Stimulated activated CD8-positive, alpha-beta memory T cell treated with anti-CD3 and anti-CD28 coated beads, Interleukin-4, amount 100 ng/mL, for 1 hour (primary cell): ENCODE measurements at places on chromosomes 16 and 17.

GRCh38 chr17:34727601-34728000 is 148.2 kb downstream of the TMEM132E start:
- no peak for DNase-seq

DNA sequence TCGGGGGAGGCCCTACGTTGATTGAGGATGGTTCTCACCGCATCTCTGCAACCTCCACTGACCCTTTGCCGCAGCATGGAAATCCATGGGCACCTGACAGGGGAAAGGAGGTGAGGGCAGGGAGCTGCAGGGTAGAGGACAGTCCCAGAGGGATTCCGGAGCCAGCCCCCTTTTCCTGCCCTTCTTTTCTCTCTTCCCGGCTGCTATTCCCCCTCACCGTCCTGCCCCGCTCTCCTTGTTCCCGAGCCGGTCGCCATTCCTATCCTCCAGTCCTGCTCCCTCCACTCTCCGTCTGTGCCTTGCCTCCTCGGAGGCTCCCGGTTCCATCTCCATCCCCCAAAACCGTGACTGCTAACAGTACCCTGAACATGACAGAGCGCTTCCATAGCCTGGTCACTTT is 4.8 kb downstream of the SPATA32 start:
- DNase-seq = no peak

DNA sequence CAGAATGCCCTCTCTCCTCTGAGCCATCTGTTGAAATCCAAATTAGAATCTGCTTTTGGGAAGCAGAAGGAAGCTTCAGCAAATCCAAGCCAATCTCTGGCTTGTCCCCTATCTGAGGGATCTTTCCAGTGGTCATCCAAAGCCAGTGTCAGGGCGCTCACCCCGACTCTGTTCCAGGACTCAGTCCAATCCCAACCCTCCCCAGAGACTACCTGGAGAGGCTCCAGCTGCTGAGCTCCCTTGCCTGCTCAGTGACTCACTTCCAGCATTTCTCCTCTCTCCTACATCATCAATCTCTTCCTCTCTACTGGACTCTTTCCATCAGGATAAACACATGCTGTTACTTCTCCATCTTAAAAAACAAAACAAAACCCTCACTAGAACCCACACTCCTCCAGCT is 2.4 kb downstream of the MATCAP1 start:
- DNase-seq = no peak

DNA sequence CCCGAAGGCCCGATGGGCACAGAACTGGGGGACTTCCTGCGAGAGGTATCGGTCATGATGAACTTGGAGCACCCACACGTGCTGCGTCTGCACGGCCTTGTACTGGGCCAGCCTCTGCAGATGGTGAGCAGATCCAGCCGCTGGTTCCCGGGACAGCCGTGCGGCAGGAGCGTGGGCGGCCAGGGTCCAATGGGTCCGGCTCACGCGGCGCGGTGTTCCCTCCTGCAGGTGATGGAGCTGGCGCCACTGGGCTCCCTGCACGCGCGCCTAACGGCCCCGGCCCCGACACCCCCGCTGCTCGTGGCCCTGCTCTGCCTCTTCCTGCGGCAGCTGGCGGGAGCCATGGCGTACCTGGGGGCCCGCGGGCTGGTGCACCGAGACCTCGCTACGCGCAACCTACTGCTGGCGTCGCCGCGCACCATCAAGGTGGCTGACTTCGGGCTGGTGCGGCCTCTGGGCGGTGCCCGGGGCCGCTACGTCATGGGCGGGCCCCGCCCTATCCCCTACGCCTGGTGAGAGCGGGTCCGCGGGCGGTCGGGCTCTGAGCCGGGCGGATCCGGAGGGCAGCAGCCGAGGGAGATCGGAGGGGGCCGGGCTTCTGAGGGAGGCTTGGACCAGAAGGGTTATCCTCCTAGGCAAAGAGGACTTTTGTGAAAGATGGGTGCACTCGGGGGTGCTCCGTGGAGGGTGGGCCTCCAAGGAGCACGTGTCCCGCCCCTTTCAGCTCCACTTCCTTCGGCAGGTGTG is 3.0 kb downstream of the TNK1 start:
- peak; percentile 53 for DNase-seq

DNA sequence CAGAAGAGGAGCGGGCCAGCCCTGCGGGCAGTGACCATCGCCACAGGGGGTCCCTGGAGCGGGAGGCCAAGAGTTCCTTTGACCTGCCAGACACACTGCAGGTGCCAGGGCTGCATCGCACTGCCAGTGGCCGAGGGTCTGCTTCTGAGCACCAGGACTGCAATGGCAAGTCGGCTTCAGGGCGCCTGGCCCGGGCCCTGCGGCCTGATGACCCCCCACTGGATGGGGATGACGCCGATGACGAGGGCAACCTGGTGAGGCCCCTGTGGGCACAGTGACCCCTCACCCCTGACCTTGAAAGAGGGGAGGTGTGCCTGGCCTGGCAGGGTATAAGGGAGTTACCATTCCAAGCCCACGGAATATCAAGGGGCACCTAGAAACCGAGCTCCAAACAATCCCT is 35.1 kb upstream of the ABCC3 start:
- no peak for DNase-seq

DNA sequence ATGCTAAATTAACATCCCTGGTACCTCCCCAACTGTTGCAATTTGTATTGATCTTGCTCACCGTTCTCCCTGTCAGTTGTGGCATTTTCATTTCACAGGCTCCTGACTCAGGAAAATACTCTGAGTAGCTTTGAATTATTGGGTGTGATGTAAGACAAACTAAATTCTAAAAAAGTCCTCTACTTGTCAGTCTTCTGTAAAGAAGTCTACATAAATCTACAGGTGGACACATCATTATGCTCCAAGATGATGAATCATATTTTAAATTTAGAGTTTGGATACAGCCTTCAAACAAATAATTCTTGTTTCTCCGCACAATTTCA is 47.2 kb downstream of the MARCHF10 start:
- no peak for DNase-seq

- DNase-seq = no peak
These were observed 131.7 kb downstream of the FOXL1 start for GRCh38 chr16:86709902-86710601.

- no peak for DNase-seq
These were observed 36.6 kb downstream of the BCO1 start for GRCh38 chr16:81275064-81275532.

GRCh38 chr16:13643412-13643811 is 276.5 kb upstream of the ERCC4 start:
- no peak for DNase-seq

DNA sequence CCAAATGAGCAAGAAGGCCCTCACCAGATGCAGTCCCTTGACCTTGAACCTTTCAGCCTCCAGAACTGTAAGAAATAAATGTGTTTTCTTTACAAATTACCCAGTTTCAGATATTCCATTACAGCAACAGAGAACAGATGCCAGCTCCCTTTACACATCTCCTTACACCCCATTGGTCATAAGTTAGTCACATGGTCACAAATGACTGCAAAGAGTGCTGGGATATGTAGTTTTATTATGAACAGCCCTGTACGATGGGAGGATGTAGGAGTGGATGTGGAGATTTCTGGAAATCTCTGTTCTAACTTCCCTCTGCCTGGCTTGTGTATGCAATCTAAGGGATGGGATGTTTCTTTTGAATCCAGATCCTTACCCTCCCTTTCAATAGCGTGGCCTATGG is 13.3 kb upstream of the RPL38 start:
- DNase-seq = no peak

DNA sequence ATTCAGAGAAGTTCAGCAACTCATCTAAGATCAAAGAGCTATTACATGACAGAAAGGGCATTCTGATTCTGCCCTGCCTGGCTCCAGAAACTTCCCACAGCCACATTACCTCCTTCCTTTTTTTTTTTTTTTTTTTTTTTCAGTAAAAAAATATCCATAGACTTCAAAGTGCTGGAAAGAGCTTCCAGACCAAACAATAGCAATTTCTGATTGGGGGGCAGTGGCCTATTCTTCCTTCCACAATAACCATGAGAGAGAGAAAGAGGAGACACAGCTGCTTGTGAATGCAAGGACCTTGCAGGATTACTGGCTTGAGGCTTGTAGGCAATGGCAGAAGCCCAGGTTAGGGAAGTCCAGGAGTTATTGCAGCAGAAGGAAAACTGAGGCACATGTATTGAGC is 151.0 kb upstream of the TOX3 start:
- DNase-seq = no peak

DNA sequence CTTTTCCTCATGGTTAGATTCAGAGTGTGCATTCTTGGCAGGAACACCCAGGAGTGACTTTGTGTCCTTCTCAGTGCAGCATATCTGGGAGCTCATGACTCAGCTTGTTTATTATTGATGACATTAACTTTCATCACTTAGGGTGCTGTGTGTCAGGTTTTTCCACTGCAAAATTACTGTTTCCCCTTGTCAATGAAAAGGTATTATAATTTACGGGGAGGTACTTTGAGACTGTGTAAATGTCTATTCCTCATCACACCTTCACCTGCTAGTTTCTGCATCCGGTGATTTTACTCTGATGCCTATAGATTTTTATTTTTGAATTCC is 50.5 kb downstream of the WWP2 start:
- DNase-seq = no peak

- DNase-seq = no peak
These were observed 156.7 kb downstream of the KCNJ12 start for GRCh38 chr17:21532763-21533385.

DNA sequence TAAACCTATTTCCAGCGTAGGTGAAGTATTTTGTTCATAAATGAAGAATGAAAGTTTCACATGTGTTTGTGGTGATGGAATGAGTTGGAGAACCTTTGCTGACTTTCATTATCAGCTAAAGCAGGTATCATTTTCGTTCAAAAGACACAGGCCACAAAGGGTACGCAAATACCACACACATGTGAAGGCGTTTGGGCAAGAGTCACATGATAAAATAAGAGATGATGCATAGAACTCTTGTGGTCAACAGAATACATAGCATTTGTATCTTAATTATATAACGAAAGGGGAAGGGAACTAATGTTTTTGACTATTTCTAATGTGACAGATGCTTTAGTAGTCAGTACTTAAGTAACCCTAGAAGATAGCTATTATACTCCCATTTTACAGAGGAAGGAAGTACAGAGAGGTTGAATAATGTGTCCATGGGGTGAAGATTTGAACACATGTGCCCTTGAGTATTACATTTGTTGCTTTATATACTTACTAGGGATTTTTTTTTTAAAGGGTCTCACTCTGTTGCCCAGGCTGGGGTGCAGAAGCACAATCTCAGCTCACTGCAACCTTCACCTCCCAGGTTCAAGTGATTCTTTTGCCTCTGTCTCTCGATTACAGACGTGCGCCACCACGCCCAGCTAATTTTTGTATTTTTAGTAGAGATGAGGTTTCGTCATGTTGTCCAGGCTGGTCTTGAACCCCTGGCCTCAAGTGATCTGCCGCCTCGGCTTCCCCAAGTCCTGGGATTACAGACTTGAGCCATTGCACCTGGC is 4.8 kb downstream of the RPA1 start:
- DNase-seq = no peak

DNA sequence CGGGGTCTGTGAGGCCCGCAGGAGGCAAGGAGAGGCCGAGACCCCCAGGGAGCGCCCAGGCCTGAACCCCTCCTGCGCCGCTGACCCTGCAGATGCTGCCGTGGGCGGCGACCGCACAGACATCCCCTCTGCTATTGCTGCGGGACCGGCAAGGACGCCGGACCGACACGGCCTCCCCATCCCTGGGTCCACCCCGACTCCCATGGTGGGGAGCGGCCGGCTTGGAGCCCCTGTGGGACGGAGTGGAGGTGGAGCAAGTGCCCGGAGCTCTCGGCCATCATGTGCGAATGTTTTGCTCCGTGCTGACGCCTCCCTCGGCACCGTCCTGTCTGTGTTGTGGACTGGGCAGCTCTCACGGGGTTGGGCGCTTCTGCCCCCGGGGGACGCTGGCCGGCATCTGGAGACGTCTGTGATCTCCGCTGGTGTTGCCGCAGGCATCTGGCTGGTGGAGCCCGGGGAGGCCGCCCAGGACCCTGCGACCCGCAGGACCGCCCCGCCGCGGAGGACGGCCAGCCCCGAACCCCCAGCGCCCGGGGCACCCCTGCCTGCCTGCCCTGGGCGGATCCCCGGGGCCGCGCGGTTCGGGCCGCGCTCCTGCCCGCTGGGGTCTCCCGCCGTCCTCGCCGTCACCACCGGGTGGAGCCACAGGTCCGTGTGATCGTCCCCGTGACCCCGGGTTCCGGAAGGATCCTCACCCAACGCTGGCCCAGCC is 12.8 kb upstream of the GNG13 start:
- DNase-seq = no peak

GRCh38 chr16:83095941-83096692 is 469.3 kb downstream of the CDH13 start:
- DNase-seq = no peak

- DNase-seq = peak; percentile 88
These were observed at the start of gene RABEP2 for GRCh38 chr16:28924762-28925385. TSS of gene RABEP2 (minus strand) at chr16:28925238. CDS start at chr16:28925163, 75 bp downstream.

DNA sequence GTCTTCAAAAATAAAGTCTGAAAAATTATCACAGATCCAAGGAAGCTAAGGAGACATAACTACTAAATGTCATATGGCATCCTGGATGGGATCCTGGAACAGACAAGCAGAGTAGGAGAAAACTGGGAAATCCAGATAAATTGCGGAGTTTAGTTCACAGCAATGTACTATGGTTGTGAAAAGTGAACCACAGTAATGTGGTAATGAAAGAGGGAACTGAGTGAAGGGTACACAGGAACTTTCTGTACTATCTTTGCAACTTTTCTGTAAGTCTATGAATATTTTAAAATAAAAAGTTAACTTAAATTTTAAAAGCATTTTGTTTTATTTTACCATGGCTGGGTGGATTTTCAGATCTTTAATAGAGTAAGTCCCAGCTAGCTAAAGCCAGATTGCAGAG is 16.3 kb downstream of the SLFN12L start:
- DNase-seq = no peak
